ENCODE measurements at places on chromosomes 1 and 21.

- H3K4me3 ChIP-seq, result no peak overlapping the region
- H3K27ac ChIP-seq, result no peak overlapping the region
Observed at GRCh38 chr21:14526199-14526598, 19.9 kb downstream of the SAMSN1 start.

- DNase-seq, result no peak
- H3K27me3 ChIP-seq, result no peaks in the 10 kb centered on the region
Observed at GRCh38 chr1:9107136-9107535, 21.8 kb downstream of the GPR157 start.

DNA sequence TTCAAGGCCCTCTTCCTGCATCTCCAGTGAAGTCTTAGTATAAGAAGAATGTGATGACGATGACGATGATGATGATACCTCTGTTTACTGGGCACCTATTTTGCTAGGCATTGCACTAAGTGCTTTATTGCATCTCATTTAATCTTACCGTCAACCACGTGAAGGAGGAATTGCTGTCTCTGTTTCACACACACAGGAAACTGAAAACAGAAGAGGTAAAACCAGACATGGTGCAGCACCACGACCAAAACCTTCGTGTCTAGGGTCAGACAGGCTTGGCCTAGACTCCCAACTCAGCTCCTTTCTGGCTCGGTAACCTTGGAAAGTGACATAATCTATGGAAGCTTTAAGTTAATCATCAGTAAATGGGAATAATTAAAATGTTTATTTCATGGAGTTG lies 20.7 kb upstream of the KCNA2 start:
- no peaks in the 10 kb centered on the region for H3K36me3 ChIP-seq
- 0 out of 2 replicates have a peak, but pooled peaks cover 3% of the 10 kb centered on the region for H3K27me3 ChIP-seq
- H3K4me3 ChIP-seq, result no peak overlapping the region
- H3K4me1 ChIP-seq, result no peaks in the 10 kb centered on the region
- H3K27ac ChIP-seq, result no peak overlapping the region
- no peak for DNase-seq

- no peaks in the 10 kb centered on the region for H3K4me1 ChIP-seq
- no peaks in the 10 kb centered on the region for H3K36me3 ChIP-seq
- no peak overlapping the region for H3K4me3 ChIP-seq
- no peaks in the 10 kb centered on the region for H3K27me3 ChIP-seq
- DNase-seq, result no peak
Observed at GRCh38 chr1:226956942-226957713, 17.0 kb downstream of the COQ8A start.

DNA sequence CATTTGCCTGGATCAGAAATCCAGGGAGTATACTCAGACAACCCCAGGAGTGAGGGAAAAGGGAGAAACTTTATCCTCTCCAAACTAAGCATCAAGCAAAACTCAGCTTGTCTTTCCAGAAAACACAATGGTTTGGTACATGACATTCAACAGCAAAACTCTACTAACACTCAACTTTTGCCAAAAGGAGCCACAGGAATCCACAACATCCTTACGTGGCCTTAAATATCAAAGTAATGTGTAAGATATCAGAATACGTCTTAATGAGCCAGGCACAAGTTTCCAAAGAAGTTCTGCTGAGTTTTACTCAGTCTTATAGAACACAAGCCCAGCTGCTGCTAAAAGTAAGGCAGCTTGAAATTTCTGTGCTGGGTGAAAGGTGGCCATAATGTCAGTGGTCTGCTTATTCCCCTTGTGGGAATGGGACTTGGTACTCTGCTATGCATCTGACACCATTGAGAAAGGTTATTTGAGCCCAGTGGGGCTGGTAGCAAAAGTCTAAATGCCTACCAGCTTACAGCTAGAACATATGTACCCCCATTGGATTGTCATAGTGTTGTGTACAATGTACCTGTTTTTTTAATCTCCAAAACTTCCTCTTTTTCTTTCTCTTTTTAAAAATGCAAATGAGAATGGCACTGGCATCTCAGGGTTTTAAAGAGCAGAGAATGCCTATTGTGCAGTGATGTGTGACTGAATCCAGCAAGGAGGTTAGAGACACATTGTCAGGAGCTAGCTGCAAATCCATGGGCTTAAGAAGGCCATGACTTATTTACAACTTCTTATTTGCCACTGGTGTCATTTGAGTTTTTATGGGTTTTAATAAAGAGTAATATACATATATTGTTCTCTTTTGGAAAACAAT lies 62.0 kb upstream of the ST6GALNAC3 start:
- no peak overlapping the region for H3K27ac ChIP-seq
- no peak for DNase-seq
- no peaks in the 10 kb centered on the region for H3K36me3 ChIP-seq
- H3K27me3 ChIP-seq, result no peaks in the 10 kb centered on the region
- H3K4me1 ChIP-seq, result no peaks in the 10 kb centered on the region

DNA sequence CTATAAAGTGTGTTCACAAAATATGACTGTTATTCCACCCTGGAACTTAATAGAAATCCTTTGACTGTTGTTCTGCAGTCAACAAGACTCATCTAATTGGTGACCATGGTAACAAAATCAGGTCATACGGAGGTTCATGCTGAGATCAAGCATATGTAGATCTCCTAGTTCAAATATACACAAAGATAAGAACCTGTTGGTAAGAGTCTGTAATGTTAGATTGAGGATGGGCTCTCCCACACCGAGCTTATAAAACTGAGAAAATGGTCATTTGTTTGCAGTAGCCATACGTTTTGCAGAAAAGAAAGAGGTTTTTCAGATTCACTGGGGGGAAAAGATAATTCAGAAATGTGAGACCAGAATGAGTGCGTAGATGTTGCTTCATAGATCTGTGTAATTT lies 468.1 kb downstream of the RPS6KC1 start:
- no peak for DNase-seq
- no peak overlapping the region for H3K27ac ChIP-seq
- H3K27me3 ChIP-seq, result no peaks in the 10 kb centered on the region
- H3K36me3 ChIP-seq, result no peaks in the 10 kb centered on the region
- no peak overlapping the region for H3K4me3 ChIP-seq
- H3K4me1 ChIP-seq, result no peaks in the 10 kb centered on the region

DNA sequence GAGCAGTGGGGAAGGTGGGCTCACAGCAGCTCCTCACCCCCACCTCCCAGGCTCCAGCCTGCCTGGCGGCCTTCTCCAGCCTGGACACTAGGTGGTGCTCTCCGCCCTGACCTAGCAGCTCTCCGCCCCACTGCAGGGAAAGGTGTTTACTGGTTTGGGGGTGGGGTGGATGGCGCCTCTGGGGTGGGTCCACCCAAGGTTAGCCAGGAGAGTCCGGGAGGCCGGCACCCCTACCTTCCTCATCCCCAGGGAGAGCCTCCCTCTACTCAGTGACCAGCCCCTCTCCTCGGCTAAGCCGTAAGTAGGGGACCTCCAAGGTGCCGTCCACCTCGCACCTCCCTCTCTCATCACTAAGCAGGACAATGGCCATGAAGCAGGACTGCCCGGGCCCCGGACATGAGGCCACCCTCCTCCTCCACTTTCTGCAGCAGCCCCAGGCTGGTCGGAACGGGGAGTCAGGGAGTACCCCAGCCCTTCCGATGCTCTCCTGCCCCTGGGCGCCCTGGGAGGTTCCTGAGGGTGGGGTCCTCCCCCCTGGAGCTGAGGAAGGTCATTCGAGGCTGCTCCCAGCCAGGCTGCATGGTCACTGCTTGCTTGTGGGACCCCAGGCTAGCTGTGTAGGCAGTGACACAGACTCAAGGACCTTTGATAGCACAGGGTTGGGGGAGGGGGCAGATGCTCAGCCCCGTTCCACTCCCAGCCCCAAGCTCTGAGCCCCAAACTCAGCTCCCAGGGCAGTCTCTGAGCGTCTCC lies 101.4 kb upstream of the VAMP3 start:
- no peaks in the 10 kb centered on the region for H3K36me3 ChIP-seq
- peak overlapping the region; percentile 44 for H3K4me3 ChIP-seq
- H3K27me3 ChIP-seq, result no peaks in the 10 kb centered on the region
- DNase-seq, result peak; percentile 94
- H3K4me1 ChIP-seq, result peaks cover 10% of the 10 kb centered on the region
- H3K27ac ChIP-seq, result no peak overlapping the region

- DNase-seq, result no peak
- H3K27me3 ChIP-seq, result no peaks in the 10 kb centered on the region
- no peaks in the 10 kb centered on the region for H3K36me3 ChIP-seq
- H3K4me3 ChIP-seq, result no peak overlapping the region
- no peaks in the 10 kb centered on the region for H3K4me1 ChIP-seq
- H3K27ac ChIP-seq, result no peak overlapping the region
Observed at GRCh38 chr1:246169486-246169885, 337.6 kb downstream of the SMYD3 start.

DNA sequence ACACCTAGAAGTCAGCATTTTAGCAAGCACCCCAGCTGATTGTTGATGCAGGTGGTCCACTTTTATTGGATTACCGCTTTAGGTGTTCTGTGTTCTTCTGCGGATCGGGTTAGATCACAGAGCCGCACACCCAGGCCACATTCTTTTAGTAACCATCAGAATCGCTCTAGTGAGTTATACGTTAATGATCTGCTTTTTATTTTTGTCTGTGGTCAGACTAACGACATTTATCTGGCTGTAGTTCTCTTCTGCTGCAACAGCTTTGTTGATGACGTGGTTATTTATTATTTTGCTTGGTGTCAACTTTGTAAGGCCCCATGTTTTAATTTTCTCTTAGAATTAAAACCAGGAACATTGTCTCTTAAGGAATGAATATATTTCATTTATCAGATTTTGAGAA lies 18.2 kb downstream of the SCCPDH start:
- no peak overlapping the region for H3K4me3 ChIP-seq
- no peaks in the 10 kb centered on the region for H3K27me3 ChIP-seq
- no peaks in the 10 kb centered on the region for H3K36me3 ChIP-seq
- H3K4me1 ChIP-seq, result no peaks in the 10 kb centered on the region
- no peak for DNase-seq

DNA sequence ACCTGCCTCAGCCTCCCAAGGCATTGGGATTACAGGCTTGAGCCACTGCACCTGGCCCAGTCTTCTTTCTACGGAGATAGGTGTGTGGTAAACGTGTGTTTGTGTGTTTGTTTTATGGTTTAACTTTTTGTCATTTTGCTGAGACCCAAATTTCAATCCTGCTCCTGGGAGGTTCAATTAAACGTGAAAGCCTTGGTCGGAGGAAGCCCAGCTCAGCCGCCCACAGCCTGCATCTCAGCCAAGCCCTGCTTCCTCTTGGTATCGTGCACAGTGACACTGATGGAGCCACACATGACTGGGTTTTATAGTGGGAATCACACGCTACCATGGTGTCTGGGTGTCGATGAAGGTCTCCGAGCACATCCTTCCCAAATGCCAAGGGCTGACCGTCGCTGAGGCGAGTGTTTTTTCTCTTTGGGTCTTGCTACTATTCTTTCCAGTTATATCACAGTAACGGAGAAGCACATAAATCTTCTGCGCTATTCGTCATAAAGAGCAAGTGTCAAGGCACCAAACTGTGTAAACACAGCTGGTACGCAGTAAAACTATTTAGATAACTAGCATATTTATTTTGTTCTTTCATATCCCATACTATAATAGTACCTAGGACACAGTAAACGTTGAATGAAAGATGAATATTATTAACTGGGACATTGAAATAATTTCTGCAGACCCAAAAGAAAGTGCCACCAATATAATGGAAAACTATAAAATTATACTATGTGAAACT lies 39.3 kb downstream of the HLCS start:
- H3K27me3 ChIP-seq, result no peaks in the 10 kb centered on the region
- no peaks in the 10 kb centered on the region for H3K4me1 ChIP-seq
- no peak for DNase-seq
- H3K4me3 ChIP-seq, result no peak overlapping the region

- H3K36me3 ChIP-seq, result no peaks in the 10 kb centered on the region
- peaks cover 39% of the 10 kb centered on the region for H3K27me3 ChIP-seq
- peaks cover 13% of the 10 kb centered on the region for H3K4me1 ChIP-seq
- no peak overlapping the region for H3K27ac ChIP-seq
- peak overlapping the region; percentile 53 for H3K4me3 ChIP-seq
Observed at GRCh38 chr1:111204201-111204982, 3.9 kb upstream of the DENND2D start.

All from GM23338 (cell line).